HS-27A (cell line): ENCODE measurements at places on chromosomes 7 and 10.

- no peak for DNase-seq
These were observed 2.5 kb upstream of the SLIT1 start for GRCh38 chr10:97188261-97188711.

- DNase-seq = no peak
These were observed 5.0 kb downstream of the MYO1G start for GRCh38 chr7:44973610-44974401.

DNA sequence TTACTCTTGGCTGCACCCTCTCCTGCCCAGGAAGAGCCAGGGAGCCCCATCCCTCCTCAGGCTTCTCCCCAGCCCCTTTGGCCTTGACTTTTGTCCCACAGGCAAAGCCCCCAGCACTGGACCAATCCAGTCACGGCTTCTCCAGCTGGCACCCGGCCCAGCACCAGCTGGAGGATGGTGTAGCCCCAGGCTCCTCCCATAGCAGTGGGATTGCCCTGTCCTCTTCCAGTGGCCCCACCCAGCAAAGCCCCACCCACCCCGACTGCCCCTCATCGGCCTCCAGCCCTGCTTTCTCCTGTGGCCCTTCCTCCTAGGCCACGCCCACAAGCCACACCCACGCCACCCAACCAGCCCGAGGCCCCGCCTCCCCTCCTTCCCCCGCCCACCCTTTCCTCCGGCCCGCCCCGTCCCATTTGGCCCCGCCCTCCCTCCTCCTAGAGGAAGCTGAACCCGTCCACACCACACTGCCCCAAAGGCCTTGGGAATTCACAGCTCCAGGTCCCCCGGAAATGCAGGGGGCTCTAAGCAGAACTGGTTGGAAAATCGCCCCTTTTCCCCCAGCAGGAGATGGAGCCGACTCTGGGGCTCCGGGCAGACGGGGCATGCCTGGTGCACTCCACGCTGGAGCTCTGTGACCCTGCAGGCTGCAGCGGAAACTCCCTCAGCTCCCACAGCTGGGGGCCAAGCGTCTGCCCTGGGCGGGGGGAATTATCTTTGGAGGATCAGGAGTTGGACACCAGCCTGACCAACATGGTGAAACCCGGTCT lies 25.2 kb downstream of the GET4 start:
- peak; percentile 8 for DNase-seq

DNA sequence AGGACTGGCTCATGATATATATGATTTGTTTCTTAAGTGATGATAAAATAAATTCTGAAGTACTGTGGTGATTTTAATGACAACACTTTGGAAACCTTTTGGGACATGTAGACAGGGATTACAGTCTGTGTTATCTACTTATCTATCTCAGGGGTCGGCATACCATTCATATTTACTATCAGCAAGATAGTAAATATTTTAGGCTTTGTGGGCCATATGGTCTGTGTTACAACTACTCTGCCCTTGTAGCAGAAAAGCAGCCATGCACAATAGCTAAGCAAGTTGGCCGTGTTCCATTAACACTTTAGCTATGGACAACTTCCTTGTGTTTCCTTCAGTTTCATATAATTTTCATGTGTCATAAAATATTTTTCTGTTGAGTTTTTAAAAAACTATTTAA lies 97.8 kb upstream of the PRPS1L1 start:
- DNase-seq = peak; percentile 40

GRCh38 chr7:142894112-142894984 lies 8.8 kb upstream of the TRPV6 start:
- no peak for DNase-seq

GRCh38 chr7:45407730-45408408 lies 166.3 kb upstream of the ADCY1 start:
- no peak for DNase-seq

DNA sequence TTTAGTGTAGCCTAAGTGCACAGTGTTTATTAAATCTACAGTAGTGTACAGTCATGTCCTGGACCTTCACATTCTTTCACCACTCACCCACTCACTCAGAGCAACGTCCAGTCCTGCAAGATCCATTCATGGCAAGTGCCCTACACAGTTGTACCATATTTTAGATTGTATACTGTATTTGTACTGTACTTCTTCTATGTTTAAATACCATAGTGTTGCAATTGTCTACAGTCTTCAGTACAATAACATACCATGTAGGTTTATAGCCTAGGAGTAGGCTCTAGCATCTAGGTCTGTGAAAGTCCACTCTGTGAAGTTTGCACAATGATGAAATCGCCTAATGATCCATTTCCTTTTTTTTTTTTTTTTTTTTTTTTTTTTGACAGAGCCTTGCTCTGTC lies 12.0 kb downstream of the EEPD1 start:
- DNase-seq = no peak

GRCh38 chr10:132705173-132705572 lies 80.8 kb downstream of the NKX6-2 start:
- no peak for DNase-seq

GRCh38 chr10:78518224-78518623 lies 484.6 kb downstream of the RPS24 start:
- no peak for DNase-seq

- no peak for DNase-seq
These were observed 159.3 kb downstream of the ST7 start for GRCh38 chr7:117112640-117113039.

GRCh38 chr10:104515678-104516199 lies 125.4 kb upstream of the SORCS3 start:
- no peak for DNase-seq

DNA sequence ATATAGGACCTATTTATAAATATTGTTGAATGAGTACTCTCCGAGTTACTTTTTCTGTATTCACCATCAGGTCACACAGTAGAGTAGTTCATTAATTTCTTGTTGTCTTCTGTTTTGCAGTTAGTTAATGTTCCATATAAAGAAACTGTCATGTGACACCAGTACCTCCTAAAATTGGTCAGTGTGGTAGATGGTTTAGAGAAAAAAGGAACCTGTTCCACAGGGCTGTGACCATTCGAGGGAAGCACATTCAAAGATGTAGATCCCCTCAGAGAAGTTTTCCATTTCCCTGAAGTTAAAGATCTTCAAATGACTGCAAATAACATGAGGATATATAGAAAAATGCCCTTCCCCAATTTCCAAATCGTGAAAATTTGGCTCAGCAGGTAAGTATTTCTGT lies 45.7 kb downstream of the PRPF18 start:
- no peak for DNase-seq

DNA sequence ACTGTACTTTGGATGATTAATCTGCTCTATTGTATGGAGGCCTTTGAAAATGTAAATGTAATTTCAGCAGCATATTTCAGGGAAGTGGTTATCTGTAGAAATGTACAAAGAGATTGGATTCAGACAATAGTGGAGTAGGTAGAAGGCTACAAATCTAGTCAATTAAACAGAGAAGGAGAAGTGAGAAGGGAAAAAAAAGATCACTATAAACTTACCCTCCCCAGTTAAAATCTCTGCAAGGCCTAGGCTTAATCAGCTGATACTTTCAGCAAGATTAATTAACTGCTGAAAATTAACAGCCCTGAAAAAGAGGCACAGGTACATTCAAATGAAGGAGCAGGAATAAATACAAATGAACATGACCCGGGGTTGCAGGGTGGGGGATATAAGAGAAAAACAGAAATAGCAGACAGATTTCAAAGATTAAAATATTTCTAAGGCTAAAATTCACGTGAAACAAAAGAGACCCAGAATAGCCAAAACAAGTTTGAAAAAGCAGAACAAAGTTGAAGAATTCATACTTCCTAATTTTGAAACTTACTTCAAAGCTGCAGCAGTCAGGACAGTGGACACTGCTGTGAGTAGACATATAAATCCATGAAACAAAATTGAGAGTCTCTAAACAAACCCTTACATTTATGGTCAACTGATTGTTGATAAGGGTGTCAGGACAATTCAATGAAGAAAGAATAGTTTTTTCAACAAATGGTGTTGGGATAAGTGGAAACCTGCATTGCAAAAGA lies 96.0 kb downstream of the NRCAM start:
- no peak for DNase-seq

- DNase-seq = no peak
These were observed 8.9 kb downstream of the SEC31B start for GRCh38 chr10:100510533-100511308.

DNA sequence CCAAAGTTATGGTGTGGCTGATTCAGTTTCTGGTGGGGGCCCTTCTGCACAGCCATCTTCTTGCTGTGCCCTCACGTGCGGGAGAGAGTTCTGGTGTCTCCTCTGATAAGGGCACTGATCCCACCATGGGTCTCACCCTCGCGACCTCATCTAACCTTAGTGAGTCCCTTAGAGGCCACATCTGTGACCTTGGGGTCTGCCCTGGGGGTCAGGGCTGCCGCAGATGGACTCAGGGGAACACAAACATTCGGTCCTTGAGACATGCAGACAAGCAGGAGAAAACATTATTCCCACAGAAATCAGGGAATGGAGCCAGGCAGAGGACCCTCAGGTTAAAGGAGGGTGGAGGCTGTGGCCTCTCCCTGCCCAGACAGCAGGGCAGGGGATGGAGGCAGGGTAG lies 177.9 kb downstream of the DNAJB6 start:
- DNase-seq = no peak
